ENCODE measurements at places on chromosomes 7 and 10. TPM values are rescaled to one million over a fixed set of nuclear protein-coding genes. Genes with fewer than 3 reads are reported as not detected.

DNA sequence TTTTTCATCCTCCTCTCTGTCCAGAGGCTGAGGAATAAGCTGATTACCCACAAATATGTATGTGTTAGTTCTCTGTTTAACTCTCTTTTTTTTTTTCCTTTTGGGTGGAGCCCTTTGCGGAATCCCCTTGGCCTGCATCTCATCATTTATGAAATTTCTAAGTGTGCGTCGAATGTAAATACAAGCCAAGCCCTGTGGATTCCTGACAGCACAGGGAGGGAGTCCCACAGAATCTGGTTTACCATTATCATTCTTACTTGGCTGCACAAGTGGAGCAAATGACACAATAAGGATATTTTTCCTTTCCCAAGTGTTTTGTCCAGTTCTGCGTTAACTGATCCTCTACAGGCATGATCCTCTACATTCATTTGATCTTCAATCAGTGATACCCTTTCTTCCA lies 11.4 kb downstream of the STK31 start:
- no peak for DNase-seq

- peak; percentile 11 for DNase-seq
Measured at GRCh38 chr10:117462424-117462792, 80.1 kb upstream of the EMX2 start.

GRCh38 chr10:44963772-44964633 lies 4.4 kb downstream of the RASSF4 start:
- DNase-seq = no peak

GRCh38 chr7:125299003-125299765 lies 369.6 kb upstream of the POT1 start:
- no peak for DNase-seq

GRCh38 chr10:59577984-59578383 lies 131.7 kb downstream of the SLC16A9 start:
- no peak for DNase-seq

DPYSL4 gene
- total RNA-seq = 23.2 TPM

DNA sequence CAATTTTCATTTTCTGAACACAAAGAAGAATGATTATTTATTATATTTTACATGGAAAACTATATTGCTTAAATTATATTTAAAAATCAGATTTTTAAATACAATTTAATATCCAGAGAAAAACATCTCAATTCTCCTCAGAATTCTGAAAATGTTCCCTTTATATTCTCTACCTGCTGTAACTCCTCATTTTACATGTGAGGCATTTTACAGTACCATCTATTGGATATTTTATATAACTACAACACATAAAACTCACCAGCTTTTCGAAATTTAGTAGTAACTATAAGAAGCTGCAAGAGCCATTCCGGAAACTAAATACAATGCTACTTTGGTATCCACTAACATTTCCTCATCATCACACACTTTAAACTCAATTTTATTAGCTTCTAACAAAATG lies 264.6 kb downstream of the DGKB start:
- no peak for DNase-seq

DDC gene
- total RNA-seq = 1.2 TPM

GRCh38 chr7:137652721-137653120 lies 194.1 kb downstream of the DGKI start:
- no peak for DNase-seq

- no peak for DNase-seq
Measured at GRCh38 chr10:48550071-48550691, 54.7 kb downstream of the ARHGAP22 start.

- no peak for DNase-seq
Measured at GRCh38 chr10:87558333-87558732, 53.6 kb downstream of the MINPP1 start.

FAM221A gene
- 7.7 TPM for total RNA-seq

DNA sequence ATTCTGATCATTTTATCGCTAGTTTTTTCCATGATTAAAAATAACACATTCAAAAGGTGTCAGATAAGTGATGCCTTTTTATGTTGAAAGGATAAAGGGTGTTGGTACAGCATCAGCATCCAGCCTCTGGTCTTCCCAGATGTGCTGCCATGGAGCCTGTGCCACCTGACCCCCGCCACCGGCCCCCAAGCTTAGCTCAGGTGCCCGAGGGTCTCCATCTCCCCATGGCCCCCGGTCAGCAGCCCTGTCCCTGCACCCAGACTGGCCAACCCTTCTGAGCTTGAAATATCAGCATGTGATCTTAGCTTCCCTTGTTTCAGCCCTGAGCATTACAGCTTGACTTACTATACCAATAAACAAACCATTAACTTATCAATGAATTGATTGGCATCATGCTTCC lies 24.6 kb downstream of the PFKP start:
- no peak for DNase-seq

- no peak for DNase-seq
Measured at GRCh38 chr7:27155816-27156507, 513 bp downstream of the HOXA7 start.

GRCh38 chr7:118745927-118746326 lies 521.4 kb downstream of the ANKRD7 start:
- no peak for DNase-seq

- no peak for DNase-seq
Measured at GRCh38 chr7:859359-860030, 16.9 kb upstream of the GET4 start.

GRCh38 chr10:29455095-29455494 lies 166.2 kb downstream of the LYZL1 start:
- DNase-seq = no peak

TMEM178B gene
- 1.1 TPM for total RNA-seq

GRCh38 chr10:75012471-75012870 lies 99.0 kb upstream of the SAMD8 start:
- DNase-seq = no peak

GRCh38 chr10:126128581-126128980 lies 232.2 kb downstream of the FANK1 start:
- DNase-seq = no peak

SLC13A1 gene
- total RNA-seq = not detected

DNA sequence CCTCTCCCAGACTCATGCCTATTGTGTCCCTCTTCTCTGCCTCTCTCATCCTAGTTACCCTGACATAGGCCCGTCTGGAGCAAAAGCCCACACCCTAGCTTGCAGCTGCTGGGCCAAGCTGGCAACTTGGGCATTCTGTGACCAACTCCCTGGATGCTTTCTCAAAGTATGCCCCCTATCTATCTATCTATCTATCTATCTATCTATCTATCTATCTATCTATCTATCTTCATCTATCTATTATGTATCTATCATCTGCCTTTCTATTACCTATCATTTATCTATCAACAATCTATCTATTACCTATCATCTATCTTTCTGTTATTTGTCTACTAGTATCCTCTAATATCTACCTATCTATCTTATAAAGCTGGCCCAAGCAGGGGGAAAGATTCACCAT lies 45.4 kb upstream of the COL13A1 start:
- DNase-seq = no peak

- DNase-seq = no peak
Measured at GRCh38 chr7:91717681-91718470, 162.6 kb downstream of the MTERF1 start.

RUFY2 gene
- 8.0 TPM for total RNA-seq

- peak; percentile 75 for DNase-seq
Measured at GRCh38 chr7:3673524-3673923, 372.5 kb downstream of the SDK1 start.

GRCh38 chr7:121873289-121874194 lies 581 bp downstream of the PTPRZ1 start:
- DNase-seq = no peak

ASIC3 gene
- total RNA-seq = 3.7 TPM

- DNase-seq = no peak
Measured at GRCh38 chr7:14184292-14184864, 194.9 kb upstream of the ETV1 start.

EN2 gene
- not detected for total RNA-seq

DNA sequence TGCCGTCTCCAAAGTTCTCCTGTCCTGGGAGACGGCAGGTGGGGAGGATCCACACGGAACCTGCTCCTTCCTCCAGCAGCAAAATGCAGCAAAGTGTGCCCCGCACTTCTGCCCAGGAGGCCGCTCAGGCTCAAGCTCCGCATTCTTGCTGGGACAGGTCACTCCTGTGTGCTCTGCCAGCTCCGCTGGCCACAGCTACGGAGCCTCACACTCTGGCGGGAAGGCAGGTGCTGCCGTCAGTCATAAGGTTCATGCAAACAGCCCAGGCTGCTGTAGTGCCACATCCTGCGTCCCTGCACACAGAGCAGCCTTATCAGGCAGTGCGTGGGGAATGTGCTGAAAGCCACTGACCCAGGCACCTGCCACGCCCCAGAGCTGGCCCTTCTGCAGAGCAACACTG lies 22.4 kb downstream of the ADGRA1 start:
- no peak for DNase-seq

- DNase-seq = no peak
Measured at GRCh38 chr7:44793919-44794318, 2.6 kb upstream of the PPIA start.

DNA sequence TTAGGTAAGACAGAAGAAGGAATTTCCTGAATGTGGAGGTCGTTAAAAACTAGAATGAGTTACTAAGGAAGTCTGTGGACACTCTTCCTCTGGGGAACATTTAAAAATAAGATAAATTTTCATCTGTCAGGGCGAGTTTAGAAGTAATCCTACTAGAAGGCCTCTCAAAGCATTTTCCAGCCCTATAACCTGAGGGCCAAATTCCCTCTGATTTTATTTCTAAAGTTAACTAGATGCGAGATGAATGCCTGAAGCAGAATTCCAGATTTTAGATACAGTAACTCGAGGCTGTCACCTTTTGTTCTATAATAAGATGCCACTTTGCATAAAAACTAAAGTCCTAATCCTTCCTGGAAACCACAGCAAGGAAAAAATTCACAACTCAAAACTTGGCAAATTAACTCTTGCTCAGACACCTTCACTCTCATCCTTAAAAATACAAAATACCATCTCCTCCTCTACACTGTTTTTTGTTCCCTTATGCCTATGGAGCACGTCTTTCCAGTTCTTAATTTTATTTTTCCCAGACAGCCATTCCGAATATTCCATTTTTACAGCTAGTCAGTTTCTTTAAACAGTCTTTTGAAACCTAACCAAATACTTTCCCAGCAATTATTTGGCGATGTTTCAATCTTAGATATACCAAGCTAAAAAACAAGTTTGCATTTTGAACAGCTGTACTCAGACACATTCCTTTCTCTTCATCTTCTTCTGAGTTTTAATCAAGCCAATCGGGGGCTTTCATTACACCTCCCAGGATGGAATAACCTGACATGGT lies 420.7 kb upstream of the NFE2L3 start:
- DNase-seq = no peak

Data from activated CD8-positive, alpha-beta T cell treated with anti-CD3 and anti-CD28 coated beads for 36 hours (primary cell).